T-helper 2 cell (primary cell): ENCODE measurements at places on chromosomes 11 and 22.

GRCh38 chr11:1199241-1199750 is 23.6 kb upstream of the MUC5B start:
- no peak for DNase-seq

DNA sequence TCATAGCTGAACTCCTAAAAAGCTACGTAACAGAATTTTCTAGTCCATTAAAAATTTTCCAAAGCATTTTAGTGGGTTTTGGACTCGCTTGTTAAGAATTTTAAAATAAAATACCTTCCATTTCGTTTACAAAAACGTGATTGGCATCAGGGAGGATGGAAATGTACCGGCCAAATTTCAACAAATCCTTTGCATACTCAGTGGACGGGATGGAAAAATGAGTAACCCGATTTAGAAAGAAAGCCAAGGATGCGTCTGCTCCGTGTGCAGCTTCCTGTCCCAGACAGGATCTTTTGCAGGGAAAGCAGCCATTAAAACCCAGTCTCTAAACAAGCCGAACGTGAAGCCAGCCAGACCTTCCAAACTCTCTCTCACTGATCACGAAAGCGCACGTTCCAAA is 15.6 kb downstream of the TMEM184B start:
- DNase-seq = no peak

- DNase-seq = no peak
Observed at GRCh38 chr22:48653306-48653705, 1174.4 kb downstream of the BRD1 start.

DNA sequence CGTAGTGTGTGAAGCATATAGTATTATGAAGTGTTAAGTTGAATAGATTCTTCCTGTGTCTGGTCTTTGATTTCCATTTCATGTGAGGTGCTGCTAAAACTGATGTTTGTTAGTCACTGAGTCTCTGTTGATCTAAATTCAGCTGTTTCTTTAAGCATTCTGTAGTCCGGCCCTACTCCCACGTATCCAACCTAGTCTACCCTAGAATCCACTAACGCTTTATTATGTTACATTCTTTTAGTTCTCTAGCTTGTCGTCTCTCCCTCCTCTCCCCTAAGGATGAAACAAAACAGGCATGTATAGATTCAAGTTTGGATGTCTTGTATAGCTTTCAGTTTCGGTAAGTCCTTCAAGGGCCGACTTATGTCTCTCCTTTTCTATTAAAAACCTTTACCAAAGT is 4.1 kb downstream of the WEE1 start:
- DNase-seq = no peak

DNA sequence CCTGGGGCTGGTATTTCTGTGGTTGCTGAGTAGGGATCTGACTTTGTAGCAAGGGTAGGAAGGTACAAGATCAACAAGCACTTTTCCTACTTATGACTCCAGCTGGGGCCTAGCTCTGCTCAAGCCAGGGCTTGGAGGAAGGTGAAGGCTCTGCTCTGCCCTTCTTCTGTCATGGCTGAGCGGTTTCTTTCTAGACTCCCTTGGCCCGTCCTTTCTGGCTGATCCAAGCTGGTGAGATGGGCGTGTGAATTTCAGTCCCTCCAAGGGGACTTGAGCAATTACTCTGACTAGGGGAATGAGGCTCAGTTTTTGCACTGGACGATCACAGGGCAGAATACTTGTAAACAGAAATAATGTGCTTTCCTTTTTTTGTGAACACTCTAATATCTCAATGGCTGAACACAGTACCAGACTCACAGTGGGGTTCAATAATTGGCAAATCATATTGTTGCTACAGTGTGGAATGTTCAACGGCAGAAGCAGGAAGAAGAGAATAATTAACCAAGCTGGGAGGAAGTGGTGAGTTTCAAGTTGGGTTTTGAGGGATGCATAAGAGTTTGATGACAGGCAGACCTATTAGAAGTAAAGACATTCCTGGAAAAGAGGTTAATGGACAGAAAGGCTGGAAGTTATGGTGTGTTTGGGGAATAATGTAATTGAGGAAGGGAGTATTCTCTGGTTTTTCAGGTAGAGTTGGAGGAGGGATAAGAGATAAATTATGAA is 507.6 kb downstream of the MIAT start:
- DNase-seq = no peak

GRCh38 chr11:61830237-61831105 is 2.4 kb downstream of the FADS2 start:
- DNase-seq = no peak

- DNase-seq = no peak
Observed at GRCh38 chr11:119680541-119681360, 48.2 kb downstream of the NECTIN1 start.

GRCh38 chr22:49294656-49295464 is 532.8 kb downstream of the BRD1 start:
- no peak for DNase-seq

DNA sequence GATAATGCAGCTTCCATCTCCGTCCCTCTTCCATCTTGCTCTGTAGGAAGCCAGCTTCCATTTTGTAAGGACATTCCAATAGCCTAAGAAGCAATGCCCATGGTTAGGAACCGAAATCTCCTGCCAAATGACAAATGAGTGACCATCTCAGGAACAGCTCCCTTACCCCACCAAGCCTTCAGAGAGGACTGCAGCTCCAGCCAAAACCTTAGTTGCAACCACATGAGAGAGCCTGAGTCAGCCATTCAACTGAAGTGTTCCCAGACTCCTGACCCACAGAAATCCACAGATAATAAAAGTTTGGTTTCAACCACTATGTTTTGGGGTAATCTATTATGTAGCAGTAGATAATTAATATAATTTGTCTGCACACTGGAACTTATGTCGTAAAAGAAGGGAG is 51.7 kb upstream of the LDLRAD3 start:
- no peak for DNase-seq

DNA sequence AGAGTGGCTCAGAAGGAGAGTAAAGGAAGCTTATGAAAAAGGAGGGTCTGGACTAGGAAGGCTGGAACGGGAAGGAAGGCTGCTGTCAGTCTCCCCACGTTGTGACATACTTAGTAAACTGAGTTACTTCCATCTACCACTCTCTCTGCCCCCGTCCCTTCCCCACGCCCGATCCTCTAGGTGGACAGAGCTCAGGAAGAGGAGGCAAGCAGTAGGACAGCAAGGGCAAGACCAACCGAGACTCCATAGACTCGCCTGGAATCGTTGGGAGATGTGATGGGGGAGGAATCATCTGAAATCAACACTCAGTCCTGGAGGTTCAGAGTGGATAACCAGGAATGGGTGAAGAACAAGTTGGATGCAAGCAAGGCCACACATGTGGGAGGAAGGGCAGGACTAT is 240.7 kb downstream of the BUD13 start:
- DNase-seq = no peak

DNA sequence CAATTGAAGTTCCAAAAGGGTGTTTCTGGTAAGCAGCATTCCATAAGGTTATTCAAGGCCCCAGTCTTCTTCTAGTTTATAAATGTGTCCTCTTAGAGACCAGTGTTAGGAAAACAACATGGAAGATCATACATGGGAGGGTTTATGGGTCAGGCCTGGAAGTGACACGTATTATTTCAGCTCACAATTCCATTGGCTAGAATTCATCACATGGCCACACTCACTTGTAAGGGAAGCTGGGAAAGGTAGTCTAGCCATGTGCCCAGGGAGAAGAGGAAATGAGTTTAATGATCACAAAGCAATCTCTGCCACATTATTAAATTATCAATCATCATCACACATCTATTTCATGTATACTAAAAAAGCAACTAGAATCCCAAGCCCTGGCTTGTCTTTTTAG is 181.7 kb upstream of the TBCEL start:
- DNase-seq = no peak

- no peak for DNase-seq
Observed at GRCh38 chr22:37565830-37566229, 5.5 kb downstream of the CDC42EP1 start.

GRCh38 chr22:44330744-44331660 is 18.3 kb upstream of the SHISAL1 start:
- no peak for DNase-seq

GRCh38 chr11:129189646-129190045 is 2.5 kb downstream of the ARHGAP32 start:
- DNase-seq = no peak

GRCh38 chr11:112179601-112180000 is 4.3 kb downstream of the BCO2 start:
- no peak for DNase-seq

DNA sequence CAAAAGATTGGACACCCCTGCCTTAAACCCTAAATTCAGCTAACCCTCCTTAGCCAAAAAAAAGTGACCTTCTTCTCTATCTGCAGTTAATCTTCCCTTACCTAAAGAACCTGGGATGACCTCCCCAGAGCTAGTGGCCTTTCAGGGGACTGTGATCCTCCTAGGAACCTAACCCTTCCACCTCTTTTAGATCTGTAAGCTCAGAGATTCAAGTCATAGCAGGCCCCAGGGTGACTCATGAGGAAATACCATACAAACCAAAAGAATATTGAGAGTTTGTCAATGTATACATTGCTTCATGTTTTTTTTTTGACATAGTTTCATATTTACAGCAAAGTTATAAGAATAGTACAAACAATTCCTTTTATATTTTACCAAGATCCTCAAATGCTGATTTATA is 38.3 kb upstream of the CXCR5 start:
- no peak for DNase-seq

DNA sequence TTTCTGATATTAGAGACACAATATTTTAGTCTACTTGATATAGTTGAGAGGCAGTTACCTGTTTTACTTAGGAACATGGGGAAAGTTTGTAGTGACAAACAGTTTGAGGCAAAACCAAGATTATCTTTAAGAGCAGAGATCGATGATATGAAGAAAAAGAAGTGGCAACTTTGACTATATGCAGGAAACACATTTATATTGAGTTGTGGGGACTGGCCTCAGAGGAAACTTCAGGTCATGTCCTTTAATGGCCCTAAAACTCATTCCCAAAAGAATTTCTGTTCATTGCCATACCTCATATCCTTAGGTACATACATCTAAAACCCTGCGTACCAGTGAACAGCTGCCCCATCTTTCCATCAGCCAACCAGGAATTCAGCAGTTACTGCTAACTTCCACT is 4.5 kb downstream of the HBG1 start:
- DNase-seq = no peak

DNA sequence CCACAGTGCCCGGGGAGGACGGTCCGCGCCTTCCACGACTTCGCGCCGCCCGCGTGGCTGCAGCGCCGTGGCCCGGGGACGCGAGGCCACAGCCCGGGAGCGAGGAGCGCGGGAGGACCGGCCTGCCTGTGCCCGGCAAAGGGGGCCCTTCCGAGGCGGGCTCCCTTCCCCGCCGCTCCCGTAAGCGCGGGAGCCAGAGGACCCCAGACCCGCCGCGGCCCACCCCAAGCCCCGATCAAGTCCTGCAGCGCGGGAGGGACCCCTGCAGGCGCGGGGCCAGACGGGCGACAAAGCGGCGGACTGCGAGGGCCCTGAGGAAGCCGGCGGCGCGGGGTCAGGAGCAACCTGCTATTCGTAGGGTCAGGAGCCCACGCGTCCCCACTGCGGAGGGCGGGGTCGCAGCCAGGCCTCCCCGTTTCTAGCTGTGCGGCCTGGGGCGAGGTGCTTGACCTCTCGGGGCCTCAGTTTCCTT is 110.3 kb downstream of the WNT7B start:
- DNase-seq = no peak
